ENCODE measurements at places on chromosomes 4 and X. TPM values are rescaled to one million over a fixed set of nuclear protein-coding genes. Genes with fewer than 3 reads are reported as not detected.
A peak's percentile ranks its signal among the peaks of the same experiment; 100 is the strongest.

GRCh38 chr4:112234952-112235609 is 3.5 kb downstream of the AP1AR start:
- peak; percentile 91 for DNase-seq

GRCh38 chrX:55109306-55109705 is 20.5 kb downstream of the PAGE2 start:
- DNase-seq = peak; percentile 26

- DNase-seq = no peak
Measured at GRCh38 chr4:99062120-99062519, 26.5 kb downstream of the ADH5 start.

The IGFBP7 gene
- 999 TPM for total RNA-seq

The CSN1S1 gene
- total RNA-seq = not detected

DNA sequence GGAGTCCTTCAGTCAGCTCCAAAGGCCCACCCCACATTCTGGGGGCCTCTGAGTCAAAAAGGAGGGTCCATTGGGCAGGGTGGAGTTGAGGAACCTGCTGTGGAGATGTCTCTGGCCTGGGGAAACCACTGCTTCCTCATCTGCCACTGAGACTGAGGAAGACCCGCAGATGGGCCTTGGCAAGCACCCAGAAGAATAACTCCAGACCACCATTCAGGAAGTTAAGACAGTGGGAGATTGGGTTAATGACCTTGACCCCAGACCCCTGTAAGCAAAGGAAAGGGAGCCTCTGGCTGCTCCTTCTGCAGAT is 8.1 kb upstream of the HSD17B10 start:
- no peak for DNase-seq

DNA sequence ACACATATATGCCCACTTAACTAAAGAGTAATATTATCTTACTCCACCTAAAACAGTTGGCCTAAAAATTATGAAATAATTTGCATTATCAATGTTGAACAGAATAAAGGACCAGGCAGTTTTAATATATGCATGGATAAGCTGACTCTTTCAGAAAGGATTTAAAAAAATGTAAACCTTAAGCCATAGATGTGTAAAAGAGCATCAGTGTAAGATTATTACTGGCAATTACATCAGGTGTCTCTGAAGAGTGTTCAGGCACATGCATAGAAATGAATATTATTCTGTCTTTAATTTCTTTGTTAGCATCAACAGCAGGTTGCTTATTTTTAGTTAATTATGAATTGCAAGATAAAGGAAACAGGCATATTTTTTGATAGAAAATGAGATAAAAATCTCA is 1353.8 kb downstream of the C4orf33 start:
- DNase-seq = no peak

- DNase-seq = no peak
Measured at GRCh38 chrX:4451591-4451990, 738.1 kb upstream of the PRKX start.

The NEIL3 gene
- total RNA-seq = 2.6 TPM

Data from umbilical cord (tissue), 2 donors.